OCI-LY7 (cell line): ENCODE measurements at places on chromosomes 1 and 21.

DNA sequence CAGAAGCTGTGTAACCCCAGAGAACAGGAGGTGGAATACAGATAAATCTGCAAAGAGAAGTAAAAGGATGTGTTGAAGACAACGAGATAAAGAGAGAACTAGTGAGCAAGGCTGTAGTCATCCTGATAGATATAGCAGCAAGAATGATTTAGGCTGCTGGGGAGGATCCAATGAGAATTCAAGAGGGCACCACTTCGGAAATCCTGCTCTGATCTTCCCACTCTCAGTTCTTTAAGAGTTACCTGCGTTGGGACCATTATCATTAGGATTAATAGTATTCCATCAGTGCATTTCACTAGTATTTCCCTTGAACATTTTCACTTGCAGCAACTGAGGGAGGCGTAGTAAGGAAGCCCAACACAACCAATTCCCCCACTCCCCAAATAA is at the start of gene BRINP3:
Gene BRINP3 (minus strand): TSS at position 103 of the 387 bp plus-strand sequence.
- DNase-seq: no peak

DNA sequence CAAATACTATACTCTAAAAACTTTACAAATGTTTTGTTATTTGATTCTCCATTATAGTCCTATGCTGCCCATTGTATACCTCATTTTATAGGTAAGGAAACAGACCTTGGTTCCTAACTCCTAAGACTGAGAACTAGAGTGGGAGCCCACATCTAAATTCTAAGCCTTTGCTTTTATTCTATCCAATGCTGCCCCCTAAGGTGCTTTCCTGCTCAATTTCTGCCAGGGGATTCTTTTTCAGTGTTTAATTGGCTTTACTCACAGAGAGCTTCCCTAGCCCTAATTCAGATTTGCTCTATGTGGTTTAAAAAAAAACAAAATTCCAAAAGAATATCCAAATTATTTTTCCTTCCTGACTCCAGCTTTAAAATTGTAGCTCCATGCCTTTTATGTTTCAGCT is 64.5 kb downstream of the KIF14 start:
- no peak for DNase-seq

GRCh38 chr1:206041640-206042039 is 11.3 kb upstream of the RHEX start:
- peak; percentile 53 for DNase-seq

DNA sequence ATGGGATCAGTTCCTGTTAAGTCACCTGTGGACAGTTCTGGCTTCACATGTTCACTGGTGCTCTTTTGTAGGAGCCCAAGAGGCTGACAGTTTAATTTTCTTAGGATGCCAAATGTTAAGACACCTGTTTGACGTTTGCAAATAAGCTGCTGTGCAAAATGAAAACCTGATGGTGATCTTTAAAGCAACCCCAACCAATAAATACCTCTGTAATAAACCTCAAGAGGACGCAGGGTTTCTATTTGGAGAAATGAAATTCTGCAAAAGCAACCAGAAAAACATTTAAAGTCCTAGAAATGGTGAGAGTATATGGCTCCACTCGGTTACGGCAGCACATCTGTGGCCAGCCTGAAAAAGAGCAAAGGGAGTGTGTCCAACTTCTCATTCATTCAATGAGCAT is 5.7 kb upstream of the RHEX start:
- peak; percentile 71 for DNase-seq

GRCh38 chr1:214454569-214455396 is 96.6 kb downstream of the PTPN14 start:
- DNase-seq: no peak

DNA sequence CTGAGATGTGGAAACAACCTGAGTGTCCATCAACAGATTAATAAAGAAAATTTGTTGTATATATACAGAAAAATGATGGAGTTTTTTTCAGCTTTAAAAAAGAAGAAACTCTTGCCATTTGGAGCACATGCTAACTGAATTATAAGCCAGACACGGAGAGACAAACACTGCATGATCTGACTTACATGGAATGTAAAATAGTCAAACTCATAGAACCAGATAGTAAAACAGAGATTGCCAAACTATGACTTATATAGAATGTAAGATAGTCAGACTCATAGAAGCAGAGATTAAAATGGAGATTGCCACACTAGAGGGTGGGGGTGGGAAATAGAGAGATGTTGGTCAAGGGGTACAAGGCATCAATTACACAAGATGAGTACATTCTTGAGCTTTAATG is 1786.6 kb downstream of the PLA2G4A start:
- no peak for DNase-seq

- no peak for DNase-seq
Measured at GRCh38 chr21:20257052-20257740, 741.0 kb upstream of the NCAM2 start.

- DNase-seq: no peak
Measured at GRCh38 chr1:197933647-197934046, 16.5 kb downstream of the LHX9 start.

DNA sequence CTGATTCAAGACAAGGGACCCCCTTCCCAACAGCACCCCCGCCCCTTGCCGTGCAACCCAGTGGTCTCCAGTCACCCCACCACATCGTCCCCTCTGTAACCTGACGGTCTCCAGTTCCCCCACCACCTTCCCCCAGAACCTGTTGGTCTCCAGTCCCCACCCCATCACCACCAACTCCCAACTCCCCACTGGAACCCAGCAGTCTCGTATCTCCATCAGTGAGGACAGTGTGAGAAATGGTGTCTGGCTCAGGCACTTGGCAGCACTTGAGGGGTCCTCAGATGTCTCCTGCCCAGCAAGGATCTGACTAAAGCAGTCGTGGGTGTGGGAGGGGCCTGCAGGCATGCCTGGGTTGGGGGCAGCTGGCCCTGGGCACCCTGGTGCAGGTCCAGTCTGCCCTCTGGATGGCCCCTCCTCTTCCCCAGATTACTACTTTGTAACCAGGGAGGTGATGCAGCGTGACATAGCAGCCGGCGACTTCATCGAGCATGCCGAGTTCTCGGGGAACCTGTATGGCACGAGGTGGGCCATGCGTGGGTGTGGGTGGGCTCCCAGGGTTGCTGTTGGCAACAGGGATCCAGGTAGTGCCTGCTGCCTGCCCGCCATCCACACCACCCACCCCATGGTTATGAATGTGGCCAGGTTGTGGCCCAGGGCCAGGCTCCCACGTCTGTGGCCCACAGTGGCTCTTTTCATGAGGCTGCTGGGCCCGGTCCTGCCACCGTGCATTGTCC is 3.1 kb upstream of the GJC2 start:
- no peak for DNase-seq

DNA sequence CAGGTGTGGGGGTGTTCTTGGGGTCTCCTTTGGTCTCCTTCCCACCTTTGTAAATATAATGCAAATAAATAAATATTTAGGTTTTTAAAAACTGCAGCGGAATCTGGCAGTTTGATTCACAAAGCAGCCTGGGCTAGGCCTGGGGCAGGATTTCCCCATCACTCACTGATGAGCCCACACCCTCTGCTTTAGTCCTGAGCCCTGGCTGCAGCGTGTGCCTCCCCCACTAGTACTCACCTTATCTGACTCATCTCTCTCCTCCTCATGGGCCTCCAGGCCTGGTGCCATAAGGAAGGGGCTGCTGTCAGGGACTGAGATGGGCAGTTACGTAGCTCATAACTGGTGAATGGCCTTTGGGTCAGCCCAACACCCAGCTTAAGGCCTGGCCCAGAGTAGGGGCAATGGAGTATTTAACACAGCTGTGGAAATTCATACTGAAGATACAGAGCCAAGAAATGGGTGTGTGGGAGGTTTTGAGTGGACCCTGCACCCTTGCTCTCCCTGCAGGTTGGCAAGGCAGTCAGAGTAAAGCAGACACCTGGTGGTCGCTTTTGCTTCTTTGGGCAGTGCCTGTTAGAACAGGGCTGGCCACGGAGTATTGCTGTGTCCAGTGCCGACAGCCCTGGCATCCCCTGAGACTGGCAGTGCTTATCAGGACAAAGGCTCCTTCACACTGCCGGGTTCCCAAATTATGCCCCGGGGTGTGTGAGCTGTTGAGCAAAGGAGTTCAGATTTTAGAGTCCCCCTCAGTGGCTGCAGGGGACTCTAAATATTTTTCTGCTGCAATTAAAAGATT is 39.7 kb downstream of the AZIN2 start:
- no peak for DNase-seq

DNA sequence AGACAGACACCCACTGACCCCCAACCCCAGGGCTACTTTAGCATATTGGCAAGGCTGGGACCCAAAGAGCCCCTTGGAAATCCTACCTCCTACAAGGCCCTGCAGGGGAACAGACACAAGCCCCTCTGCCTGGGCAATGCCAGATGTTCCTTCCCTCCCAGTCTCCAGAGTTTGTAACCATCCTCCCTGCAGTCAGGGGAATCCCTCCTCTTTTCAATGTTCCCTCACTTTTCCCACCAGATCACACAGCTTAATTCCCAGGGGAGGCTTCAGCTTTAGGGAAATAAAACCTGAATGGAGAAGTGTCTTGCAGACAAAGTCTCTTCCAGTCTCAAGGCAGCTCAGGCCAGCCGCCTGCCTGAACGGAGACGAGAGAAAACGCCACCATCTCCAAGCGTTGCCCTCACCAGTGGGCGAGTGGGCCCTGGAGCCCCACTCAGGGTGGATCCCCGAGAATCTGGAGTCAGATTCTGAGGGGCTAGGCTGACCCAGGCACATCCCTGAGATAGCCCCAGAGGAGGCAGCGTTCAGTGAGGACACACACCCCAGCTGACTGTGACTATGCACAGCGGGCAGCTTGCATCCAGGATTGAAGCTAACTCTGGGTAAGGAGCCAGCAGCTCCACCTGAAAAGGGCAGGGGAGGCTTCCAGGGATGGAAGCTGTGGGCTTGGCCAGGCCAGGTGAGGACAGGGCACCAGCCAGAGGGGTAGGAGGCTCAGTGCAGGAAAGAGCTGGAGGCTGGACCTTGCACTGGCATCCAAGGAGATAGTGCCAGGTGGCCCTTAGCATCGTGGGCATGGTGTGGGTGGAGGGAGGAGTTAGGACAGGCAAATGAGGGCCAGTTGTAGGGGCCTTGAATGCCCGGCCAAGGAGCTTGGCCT is 44.0 kb upstream of the ZC3H12A start:
- DNase-seq: no peak

- DNase-seq: peak; percentile 91
Measured at GRCh38 chr1:3909615-3910014, 9.5 kb upstream of the C1orf174 start.

GRCh38 chr1:154095456-154096060 is 59.3 kb downstream of the NUP210L start:
- no peak for DNase-seq

DNA sequence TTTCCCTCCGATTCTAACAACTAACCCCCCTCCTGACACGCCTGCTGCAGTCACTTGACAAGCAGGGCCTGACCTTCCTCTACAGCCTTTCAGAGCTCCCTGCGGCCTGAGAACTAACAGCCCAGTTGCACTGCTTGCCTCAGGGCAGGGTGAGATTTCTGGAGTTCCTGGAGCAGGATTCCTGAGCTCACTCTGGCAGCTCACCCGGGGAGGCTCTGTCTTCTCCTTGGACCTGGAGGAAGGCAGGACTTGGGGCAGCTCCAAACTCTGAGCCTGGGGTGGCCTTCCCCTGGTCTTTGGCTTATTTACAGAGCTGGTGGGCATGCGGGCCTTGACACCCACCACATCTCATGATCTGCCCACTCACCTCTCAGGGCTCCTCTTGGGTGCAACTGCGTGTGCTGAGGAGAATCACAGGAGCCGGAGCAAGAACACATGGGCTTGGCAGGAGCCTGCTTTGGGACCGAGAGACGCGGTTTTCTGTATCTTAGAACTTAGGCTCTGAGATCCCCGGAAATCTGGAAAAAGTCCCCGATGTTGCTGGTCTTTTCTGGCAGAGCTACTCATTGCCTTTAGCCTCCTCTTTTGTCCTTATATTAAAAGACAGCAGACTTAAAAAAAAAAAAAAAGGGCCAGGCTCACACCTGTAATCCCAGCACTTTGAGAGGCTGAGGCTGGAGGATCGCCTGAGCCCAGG is 13.1 kb upstream of the SLC25A34 start:
- DNase-seq: no peak

- no peak for DNase-seq
Measured at GRCh38 chr1:245600658-245601057, 445.9 kb downstream of the KIF26B start.

- peak; percentile 53 for DNase-seq
Measured at GRCh38 chr1:203593723-203594122, 32.9 kb upstream of the ATP2B4 start.

- peak; percentile 72 for DNase-seq
Measured at GRCh38 chr1:25564777-25565574, 21.6 kb downstream of the LDLRAP1 start.

DNA sequence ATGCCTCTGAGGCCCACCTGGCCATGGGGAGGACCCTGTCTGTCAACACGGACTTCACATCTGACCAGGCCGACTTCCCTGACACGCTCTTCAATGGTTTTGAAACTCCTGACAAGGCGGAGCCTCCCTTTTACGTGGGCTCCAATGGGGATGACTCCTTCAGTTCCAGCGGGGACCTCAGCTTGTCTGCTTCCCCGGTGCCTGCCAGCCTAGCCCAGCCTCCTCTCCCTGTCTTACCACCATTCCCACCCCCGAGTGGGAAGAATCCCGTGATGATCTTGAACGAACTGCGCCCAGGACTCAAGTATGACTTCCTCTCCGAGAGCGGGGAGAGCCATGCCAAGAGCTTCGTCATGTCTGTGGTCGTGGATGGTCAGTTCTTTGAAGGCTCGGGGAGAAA is 101.8 kb downstream of the ADARB1 start:
- no peak for DNase-seq
